ENCODE measurements at places on chromosomes 3 and 15. TPM values are rescaled to one million over a fixed set of nuclear protein-coding genes. Genes with fewer than 3 reads are reported as not detected.

Gene PP2D1
- not detected for total RNA-seq

Gene KBTBD12
- total RNA-seq, result 0.10 TPM

Gene C3orf49
- not detected for total RNA-seq

Gene RAB8B
- total RNA-seq, result 46.8 TPM

Gene STRIT1
- total RNA-seq, result not detected

Gene FAM81A
- total RNA-seq, result 0.35 TPM

Gene NSUN3
- 11.1 TPM for total RNA-seq

Gene SEMA6D
- 4.9 TPM for total RNA-seq

Gene COL6A5
- total RNA-seq, result not detected

Gene SHC4
- not detected for total RNA-seq

Gene SLC22A13
- 1.00 TPM for total RNA-seq

Gene DNAJA4
- total RNA-seq, result 21.4 TPM

Gene KY
- not detected for total RNA-seq

Gene SNX33
- 25.1 TPM for total RNA-seq

Gene PPP4R2
- total RNA-seq, result 82.1 TPM

GRCh38 chr3:115062009-115062408 is 85.1 kb downstream of the ZBTB20 start:
- no peak for DNase-seq

DNA sequence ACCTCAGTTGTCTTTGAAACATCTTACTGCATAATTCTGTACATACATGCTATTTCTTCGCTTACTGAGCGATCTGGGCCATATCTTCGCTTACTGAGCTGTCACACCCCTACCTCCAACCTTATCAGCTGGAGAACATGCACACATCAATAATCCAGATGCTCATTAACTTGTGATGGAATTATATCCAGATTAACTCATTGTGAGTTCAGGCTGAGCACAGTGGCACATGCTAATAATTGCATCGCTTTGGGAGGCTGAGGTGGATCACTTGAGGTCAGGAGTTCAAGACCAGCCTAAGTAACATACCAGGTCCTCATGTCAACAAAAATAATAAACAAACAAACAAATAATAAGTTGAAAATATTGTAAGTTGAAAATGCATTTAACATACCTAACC is 19.3 kb upstream of the ANXA2 start:
- no peak for DNase-seq

DNA sequence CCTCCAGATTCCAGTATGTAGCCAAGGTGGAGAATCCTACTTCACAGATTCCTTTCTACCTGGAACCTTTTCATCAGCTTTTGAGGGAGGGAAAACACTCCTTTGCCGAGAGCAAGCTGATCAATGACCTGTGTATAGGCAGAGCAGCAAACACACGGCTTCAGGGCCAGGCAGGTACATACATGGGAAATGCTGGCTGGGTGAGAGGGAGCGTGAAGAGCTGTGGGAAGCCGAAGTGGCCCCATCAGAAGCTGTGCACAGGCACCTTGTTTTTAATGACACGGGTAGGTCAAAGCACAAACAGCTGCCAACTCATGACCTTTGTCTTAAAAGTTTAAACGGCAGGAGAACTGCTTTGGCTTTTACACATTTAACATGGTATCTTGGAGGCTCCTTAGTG is 25.3 kb downstream of the STARD5 start:
- peak; percentile 53 for DNase-seq

- no peak for DNase-seq
Measured at GRCh38 chr3:30299674-30300385, 306.6 kb upstream of the TGFBR2 start.

- no peak for DNase-seq
Measured at GRCh38 chr15:84657748-84658079, 285 bp downstream of the NMB start.

GRCh38 chr3:119944091-119944490 is 150.2 kb downstream of the GSK3B start:
- no peak for DNase-seq

GRCh38 chr15:50071551-50072258 is 47.3 kb downstream of the ATP8B4 start:
- no peak for DNase-seq

DNA sequence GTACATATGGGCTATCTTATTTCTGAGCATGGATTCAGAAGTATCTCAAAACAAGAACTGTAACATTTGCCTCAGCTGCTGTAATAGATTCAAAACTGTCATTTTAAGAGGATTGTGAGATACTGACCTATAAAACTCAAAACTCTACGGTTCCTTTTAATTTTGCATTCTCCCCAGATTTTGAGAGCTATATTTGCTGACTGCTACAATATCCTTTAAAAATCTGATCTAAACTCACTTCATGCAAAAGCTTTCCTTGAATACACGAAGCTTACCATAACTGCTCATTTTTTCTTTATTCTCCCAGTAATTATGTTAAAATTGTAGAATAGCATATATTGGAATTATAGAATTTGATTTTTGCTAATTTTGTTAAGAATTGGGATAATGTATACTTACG is 158.7 kb upstream of the ROBO1 start:
- no peak for DNase-seq

GRCh38 chr3:23808525-23808924 is 2.8 kb downstream of the UBE2E1 start:
- no peak for DNase-seq

DNA sequence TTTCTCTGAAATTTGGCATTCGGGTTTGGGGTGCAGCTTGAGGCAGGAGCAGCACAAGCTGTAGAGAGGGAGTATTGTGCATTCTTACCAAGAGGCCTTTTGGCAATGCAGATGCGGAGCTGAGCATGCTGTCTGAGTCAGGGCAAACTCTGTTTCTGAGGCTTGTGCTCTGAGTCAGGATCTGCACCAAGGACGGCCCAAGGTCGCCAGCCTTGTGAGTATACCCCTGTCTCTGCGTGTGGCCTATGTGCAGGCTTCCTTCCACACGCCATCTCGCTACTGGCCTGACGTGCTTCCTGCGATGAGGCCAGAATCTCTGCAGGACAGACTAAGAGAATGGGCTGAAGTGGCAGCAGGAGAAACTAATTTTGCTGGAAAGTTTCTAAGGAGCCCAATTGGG is 83.8 kb upstream of the ROPN1 start:
- no peak for DNase-seq

- no peak for DNase-seq
Measured at GRCh38 chr3:107600780-107601179, 78.0 kb downstream of the BBX start.

GRCh38 chr3:14319654-14320182 is 82.7 kb upstream of the SLC6A6 start:
- DNase-seq, result peak; percentile 57

DNA sequence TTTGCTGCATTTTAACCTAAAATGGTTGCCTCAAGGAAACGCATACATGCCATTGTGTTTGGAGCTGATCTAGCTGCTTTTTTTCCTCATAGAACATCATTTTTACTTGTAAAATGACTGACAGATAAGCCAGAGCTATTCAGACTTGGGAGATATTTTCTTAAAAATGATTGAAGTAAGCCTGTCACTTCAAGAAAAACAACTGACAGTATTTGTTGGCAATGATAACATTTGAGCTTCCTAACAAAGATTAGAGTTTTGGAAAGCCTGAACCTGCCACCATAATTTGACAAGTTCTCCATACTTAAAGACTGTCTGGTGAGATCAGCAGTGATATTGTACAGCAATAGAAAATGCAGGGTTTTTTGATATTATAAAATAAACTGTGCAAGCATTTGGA is 27.6 kb upstream of the MRPL3 start:
- DNase-seq, result no peak

- no peak for DNase-seq
Measured at GRCh38 chr15:51801391-51801835, 28.0 kb upstream of the TMOD3 start.

DNA sequence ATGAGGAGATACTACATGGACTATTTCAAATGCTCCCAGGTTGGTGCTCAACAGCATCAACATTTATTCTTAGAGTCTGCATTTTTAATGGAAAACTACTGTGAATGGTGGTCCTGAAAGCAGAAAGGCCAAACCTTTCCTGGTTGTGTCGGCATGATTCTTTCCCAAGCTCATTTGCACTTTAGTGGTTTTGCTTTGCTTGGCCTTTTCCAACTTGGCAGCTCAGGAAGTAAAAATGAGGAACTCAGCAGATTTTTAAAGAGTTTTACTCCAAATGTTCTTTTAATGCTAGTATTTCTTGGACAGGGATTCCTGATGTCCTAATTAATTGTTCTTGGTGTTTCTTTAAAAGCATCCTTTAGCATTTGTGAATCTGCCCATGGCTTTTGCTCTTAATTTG is 197.4 kb downstream of the SLC9A9 start:
- no peak for DNase-seq

- no peak for DNase-seq
Measured at GRCh38 chr15:101276501-101277037, 716 bp downstream of the SELENOS start.

DNA sequence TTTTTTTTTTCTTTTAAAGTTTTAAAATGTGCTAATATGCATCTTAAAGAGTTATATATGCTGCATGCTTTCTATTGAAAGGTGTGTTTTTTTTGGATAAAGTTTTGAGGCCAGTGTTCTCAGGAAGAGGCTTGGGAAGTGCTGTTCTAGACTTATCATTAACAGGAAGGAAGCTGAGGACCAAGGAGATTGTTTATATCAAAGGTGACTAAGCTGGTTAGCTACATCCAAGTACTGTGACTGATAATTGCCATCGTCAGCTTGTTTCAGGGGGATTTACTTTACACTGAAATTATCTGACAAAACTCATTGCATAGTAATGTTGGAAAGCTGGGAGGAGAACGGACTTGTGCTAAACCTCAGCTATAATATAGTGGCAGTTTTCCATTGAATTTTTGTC is 36.3 kb upstream of the UTS2B start:
- DNase-seq, result no peak

DNA sequence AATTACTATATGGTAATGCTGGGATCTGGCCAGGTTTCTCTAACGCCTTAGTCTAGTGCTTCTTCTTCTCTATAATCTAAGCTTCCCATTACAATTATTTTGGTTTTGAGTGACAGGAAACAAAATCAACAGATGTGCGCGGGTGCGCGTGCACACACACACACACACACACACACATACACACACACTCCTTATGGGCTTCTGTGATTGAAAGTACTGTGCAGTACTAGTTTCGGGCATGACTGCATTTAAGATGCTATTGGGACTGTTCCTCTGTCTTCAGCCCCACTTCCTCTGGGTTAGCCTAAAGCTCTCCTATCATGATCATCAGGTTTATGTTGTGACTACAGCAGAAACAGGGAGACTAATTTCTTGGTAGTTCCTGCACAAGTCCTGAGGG is 32.2 kb downstream of the EPHB1 start:
- DNase-seq, result no peak

- no peak for DNase-seq
Measured at GRCh38 chr3:190601622-190602021, 87.7 kb downstream of the IL1RAP start.

- DNase-seq, result no peak
Measured at GRCh38 chr3:153958635-153959595, 162.3 kb upstream of the ARHGEF26 start.

- no peak for DNase-seq
Measured at GRCh38 chr15:68309024-68309423, 31.5 kb downstream of the FEM1B start.

DNA sequence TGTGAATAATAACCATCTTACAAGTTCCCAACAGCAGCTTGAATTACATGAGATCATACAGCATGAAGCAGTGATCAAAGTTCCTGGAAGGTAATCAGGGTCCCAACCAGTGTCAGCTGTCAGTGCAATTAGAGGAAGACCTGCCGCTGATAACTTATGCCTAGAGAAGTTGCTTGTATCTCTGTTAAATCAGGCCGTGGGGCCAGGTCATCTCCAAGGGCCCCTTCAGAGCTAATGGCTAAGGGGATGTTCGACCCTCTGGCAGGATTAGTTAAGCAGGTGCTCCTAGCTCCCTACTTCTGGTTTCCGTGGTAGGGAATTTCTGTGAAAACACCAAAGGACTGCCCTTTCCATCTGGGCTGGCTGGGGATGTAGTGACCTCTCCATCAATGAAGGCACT is 251.0 kb downstream of the FAM43A start:
- no peak for DNase-seq

DNA sequence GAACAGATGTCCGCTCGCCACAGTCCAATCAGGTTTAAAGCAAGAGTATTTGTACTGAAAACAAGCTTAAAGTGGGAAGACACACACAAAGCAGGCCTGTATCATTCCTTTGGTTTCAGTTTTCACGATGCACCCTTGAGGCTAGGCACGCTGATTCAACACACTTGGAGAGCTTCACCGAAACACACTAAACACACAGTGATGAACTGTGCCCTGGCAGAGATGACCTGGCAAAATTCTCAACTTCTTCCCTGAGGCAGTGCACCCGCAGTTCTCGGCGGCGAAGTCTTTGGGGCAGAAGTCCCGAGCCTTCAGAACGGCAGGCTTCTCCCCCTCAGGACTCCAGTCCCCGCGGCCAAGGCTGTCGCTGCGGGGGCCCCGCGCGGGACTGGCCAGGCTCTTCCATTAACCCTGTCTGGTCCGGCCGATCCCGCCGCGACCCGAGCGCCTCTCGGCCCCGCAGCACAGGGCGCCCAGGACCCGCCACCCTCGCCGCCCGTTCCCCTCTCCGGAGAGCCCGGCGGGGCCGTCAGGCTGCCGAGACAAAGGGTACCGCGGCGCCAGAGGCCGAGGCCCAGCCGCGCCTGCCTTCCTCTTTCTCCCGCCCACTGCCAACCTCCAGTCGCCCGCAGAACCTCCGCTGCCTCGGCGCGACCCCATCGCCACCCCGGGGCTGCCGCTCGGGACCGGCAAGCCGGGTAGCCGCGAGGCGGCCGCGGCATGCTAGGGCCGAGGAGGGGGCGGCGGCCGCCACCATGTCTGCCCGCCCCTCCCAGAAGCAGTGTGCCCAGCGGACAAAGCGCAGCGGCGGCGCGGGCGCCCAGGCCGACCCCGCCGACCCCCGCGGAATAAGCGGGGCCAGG is 792 bp downstream of the GABPB1 start:
- DNase-seq, result peak; percentile 91

DNA sequence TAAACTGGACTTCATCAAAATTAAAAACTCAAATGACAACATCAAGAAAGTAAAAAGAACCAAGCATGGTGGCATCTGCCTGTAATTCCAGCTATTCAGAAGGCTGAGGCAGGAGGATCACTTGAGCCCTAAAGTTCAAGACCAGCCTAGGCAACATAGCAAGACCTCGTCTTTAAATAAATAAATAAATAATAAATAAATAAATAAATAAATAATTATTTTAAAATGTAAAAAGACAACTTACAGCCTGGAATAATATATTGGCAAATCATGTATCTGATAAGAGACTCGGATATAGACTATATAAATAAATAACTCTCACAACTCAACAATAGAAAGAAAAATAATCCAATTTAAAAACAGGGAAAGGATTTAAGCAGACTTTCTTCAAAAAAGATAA is 4.3 kb upstream of the PPARG start:
- DNase-seq, result no peak

GRCh38 chr3:46930166-46930944 is 46.2 kb downstream of the CCDC12 start:
- peak; percentile 81 for DNase-seq

- DNase-seq, result no peak
Measured at GRCh38 chr3:138801792-138802191, 32.9 kb downstream of the PIK3CB start.
